ENCODE measurements at places on chromosomes 12 and 14.

- DNase-seq: no peak
Measured at GRCh38 chr14:92524602-92525185, 11.1 kb downstream of the RIN3 start.

- DNase-seq: no peak
Measured at GRCh38 chr14:65506801-65507200, 94.3 kb downstream of the FUT8 start.

- no peak for DNase-seq
Measured at GRCh38 chr12:115758877-115759620, 518.4 kb downstream of the MED13L start.

GRCh38 chr12:25347716-25348592, 97.2 kb upstream of the KRAS start:
- DNase-seq: no peak

GRCh38 chr14:85079842-85080730, 449.9 kb upstream of the FLRT2 start:
- DNase-seq: no peak

Measured in activated naive CD4-positive, alpha-beta T cell treated with Interleukin-2 at 50 U/mL for 16 hours (primary cell).